ENCODE measurements at places on chromosomes 16 and 17.

DNA sequence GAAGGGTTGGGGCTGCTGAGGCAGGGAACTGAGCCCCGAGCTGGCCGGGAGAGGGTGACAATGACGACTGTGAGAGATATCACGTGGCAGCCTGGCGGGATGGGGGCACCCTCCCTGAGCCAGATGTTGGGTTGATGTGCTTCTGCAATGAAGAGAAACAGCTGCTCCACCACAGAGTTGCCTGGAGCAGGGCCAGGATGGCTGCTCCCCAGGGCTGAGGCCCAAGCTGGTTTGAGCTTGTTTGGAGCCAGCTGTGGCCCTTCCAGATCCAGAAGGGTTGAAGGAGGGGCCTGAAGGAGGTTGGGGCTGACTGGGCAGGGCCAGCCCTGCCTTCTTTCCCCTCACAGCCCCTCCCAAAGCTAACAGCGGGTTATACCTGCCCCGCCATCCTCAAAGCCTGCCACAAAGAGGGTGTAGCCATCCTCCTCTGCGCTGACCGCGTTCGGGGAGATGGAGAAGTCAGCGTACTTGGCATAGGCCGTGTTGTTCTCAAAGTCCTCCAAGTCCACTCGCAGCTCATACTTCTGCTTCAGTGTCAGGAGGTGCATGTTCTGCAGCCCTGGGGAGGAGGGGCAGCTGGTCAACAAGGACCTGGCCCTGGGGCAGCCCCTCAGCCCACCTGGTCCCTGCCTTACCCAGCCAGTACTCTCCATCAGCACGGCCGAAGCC is 2.1 kb downstream of the MFAP4 start:
- DNase-seq: no peak

DNA sequence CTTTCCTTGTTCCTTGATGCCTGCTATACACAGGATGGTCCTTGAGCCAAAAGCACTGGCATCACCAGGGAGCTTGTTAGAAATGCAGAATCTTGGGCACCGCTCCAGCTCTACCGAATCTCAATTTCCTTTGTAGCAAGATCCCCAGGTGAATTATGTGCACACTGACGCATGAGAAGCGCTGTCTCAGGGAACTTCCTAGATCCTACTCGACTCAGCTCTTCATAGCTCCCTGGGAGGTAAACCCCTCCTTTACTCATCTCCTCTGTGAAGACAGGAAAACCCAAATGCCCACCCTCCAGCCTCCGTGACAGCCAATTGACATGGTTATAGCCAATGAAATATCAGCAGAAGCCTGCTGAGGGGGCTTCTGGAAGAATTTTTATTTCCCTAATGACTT is 4.1 kb downstream of the USP31 start:
- no peak for DNase-seq

DNA sequence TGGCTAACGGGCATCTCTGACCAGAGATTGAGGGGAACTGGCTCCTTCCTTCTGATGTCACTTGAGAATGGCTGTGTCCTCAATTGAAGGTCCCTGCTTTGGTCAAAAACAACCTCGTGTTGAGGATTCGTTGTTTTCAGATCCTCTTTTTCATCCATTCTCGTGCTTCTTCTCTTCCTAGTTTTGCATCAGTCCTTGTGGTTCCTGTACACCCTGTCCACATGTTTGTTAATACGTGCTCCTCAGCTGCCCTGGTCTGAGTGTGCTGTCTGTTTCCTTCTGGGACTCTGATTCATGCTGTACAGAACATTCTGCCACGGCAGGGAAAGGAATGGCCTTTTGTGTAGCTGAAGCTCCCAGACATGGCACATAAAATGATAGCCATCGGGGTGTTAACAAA is 863.2 kb upstream of the GOT2 start:
- DNase-seq: no peak

DNA sequence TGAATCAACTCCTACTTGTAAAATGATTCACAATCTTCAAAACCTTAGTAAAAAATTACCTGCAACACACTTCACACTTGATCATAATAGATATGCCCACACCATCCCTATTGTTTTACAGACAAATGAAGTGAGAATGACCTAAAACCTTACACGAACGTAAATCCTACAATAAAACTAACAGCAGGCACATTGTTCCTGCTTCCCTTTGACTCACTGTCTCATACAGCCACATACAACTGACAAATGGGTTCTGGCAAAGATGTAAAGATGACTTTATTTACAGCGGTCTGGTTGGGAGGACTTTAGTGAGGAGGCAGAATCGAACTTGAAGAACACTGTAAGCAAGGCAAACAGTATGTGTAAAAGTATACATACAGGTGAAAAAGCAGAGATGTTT is 188.7 kb downstream of the MYO1D start:
- no peak for DNase-seq

- peak; percentile 59 for DNase-seq
These were observed 20.0 kb downstream of the ST6GALNAC1 start for GRCh38 chr17:76623271-76624146.

GRCh38 chr16:23131436-23131835 is 17.8 kb downstream of the USP31 start:
- no peak for DNase-seq

DNA sequence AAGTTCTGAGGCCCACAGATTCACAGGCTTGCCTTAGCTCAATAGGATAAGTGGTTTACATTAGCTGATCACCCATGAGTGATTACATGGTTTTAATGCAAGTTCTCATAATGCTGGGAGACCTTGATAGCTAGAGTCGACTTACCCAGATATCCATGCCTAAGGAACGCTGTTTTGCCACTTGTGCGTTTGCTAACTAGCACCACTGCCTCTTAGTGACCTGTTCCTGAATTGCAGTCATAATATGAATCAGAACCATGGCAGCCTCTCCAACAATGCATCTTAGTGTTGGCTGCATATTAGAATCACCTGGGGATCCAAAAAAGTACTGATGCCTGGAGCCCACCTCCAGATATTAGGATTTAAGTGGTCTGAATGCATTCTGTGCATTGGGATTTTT is 251.1 kb upstream of the CDH5 start:
- no peak for DNase-seq

DNA sequence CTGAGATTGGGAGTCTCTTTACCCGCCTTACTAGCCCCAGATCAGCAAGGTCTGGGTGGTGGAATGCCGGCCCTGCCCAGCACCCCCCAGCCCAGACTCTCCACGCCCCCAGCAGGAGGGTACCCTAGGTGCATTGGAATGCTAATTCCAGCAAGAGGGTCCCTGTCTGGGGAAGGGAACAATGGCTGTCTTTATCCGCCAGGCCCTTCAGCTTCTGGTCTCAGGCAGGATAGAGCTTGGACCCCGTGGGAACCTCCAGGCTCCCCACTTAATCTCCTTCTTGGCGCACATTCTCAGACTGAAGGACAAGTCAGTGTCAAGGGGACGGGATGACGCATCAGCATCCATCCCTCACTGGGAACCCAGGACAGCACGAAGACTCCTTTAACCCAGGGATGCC is 85.1 kb downstream of the LITAF start:
- DNase-seq: no peak

DNA sequence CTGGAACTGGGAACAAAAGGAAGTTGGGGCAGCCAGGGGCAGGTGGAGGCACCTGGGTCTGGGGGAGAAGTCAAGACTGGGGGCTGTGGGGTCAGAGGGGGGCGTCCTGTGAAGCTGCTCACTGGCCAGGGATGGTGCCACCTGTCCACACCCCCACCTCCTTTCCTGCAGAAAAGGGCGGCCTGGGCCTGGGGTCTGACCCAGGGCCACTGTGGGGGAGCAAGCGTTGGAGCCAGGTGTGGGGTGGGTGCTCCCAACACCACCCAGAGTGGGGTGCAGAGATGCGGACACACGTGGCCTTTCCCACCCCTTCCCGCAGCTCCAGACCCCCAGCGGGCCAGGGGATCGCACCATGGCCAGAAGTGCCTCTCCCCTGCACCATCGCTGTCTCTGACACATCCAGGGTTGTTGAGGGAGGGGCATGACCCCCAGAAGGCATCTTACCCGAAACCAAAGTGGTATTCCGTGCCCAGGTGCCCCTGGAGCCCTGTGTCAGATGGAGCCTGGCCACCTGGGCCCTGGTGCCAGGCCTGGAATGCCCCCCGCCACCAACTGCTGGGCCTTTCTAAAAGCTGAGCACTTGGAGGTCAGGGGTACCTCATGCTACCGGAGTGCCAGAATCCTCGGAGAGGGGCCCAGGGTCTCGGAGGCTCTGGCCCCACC is 2.6 kb upstream of the SLC16A3 start:
- DNase-seq: no peak

- no peak for DNase-seq
These were observed 1.0 kb downstream of the BAHCC1 start for GRCh38 chr17:81396278-81396721.

- DNase-seq: no peak
These were observed 46.7 kb upstream of the TBX2 start for GRCh38 chr17:61352781-61353491.

DNA sequence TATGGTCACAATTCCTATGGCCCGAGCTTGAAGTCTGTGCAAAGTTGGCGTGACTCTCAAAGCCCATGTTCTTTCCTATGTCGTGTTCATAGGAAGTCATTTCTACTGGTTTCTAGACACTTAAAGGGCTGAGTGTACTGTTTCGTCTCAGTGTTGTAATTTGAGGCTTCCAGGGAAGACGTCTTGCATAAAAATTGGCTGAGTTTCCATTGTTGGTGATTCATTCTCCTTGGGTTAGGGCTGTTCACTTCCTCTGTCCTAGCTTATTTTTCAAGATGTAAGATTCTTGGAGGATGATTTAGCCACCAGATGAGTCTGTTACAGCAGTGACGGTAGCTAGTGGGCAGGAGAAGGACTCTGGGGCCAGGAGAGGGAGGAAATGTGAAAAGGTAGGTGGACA is 43.1 kb downstream of the PIK3R5 start:
- no peak for DNase-seq

GRCh38 chr17:48502901-48503300 is 27.9 kb downstream of the HOXB1 start:
- DNase-seq: no peak

DNA sequence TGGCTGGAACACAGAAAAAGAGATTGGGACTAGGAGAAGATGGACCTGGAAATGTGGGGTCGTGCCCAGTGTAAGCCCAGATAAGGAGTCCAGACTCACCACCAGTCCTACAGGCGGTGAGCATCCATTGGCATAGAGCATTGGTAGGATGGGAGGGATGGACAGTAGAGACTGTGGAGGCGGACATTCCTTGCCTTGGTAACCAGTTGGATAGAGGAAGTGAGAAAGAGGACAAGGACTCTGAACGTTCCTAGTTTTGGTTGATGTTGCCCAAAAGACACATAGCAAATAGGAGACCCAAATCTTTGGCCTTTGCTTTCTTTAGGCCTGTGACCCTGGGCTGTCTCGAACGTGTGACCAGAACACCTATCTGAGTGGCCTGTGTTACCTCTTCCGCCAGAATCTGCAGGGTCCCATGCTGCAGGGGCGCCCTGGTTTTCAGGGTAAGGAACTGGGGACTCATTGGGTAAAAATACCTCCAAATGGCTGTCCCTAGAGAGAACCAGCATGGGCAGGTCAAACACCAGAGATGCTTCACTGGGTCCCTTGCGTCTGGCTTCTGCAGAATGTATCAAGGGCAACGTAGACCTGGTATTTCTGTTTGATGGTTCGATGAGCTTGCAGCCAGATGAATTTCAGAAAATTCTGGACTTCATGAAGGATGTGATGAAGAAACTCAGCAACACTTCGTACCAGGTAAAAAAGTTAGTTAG is 6.4 kb downstream of the ITGAL start:
- DNase-seq: no peak

GRCh38 chr16:7532534-7532933 is 199.9 kb downstream of the RBFOX1 start:
- DNase-seq: no peak

GRCh38 chr16:78984324-78984723 is 616.2 kb downstream of the MAF start:
- DNase-seq: no peak

GRCh38 chr16:16083421-16084156 is 134.2 kb downstream of the ABCC1 start:
- DNase-seq: no peak

- no peak for DNase-seq
These were observed 31.3 kb downstream of the ASIC2 start for GRCh38 chr17:33261820-33262219.

GRCh38 chr17:30519707-30520106 is 42.5 kb downstream of the GOSR1 start:
- DNase-seq: no peak

GRCh38 chr16:17520111-17520510 is 49.4 kb upstream of the XYLT1 start:
- DNase-seq: no peak

GRCh38 chr17:48993951-48994350 is 3.2 kb upstream of the IGF2BP1 start:
- DNase-seq: no peak

GRCh38 chr16:3689731-3690130 is 27.6 kb downstream of the TRAP1 start:
- no peak for DNase-seq

DNA sequence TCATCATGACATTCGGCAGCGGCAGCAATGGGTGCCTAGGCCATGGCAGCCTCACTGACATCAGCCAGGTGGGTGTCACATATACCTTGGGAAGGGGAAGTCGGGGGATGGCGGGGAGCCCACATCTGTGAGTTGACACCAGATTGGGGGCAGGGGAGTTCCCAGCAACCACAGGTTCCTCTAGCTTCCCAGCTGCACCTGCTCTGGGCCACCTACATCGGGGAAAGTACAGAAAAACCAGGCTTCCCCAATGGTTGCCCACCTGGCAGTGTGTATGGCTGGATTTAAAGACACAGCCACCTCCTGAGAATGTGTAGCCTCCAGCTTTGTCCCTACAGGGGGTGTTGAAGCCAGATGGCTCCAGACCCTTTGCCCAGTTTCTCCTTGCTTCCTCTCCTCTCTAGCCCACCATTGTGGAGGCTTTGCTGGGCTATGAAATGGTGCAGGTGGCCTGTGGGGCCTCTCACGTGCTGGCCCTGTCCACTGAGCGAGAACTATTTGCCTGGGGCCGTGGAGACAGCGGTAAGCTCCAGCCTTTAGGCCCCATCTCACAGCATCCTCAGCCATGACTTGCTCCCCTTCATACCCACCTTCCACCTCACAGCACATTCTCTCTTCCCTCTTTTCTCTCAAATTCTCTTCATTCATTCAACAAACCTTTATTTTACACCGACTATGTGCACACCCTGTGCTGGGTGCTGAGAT is 5.0 kb upstream of the TRAF4 start:
- DNase-seq: no peak

DNA sequence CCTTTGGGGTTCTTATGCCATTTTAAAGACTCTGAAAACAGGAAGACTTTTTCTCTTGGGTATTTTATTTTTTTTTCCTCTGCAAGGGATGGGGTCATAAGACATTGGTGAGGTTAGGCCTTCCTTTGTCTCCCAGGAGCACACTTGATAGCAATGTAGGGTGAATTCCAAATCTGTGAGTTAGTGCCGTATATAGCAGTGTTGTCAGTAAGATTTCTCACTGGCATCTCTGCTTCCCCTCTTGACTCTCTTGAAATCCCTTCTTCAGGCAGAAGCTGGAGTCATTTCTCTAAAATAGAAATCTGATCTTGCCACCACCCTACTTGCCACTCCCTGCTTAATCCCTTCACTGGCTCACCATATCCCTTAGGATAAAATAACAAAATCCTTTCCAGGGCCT is 529.7 kb downstream of the WWOX start:
- DNase-seq: no peak

- no peak for DNase-seq
These were observed 3.6 kb downstream of the TAOK2 start for GRCh38 chr16:29977063-29977825.
